ENCODE measurements at places on chromosomes 2 and 18. TPM values are rescaled to one million over a fixed set of nuclear protein-coding genes. Genes with fewer than 3 reads are reported as not detected.
A peak's percentile ranks its signal among the peaks of the same experiment; 100 is the strongest.

- no peak overlapping the region for H3K27ac ChIP-seq
- H3K4me1 ChIP-seq: peaks cover 87% of the 10 kb centered on the region
- no peak for DNase-seq
- H3K4me3 ChIP-seq: no peak overlapping the region
- no peaks in the 10 kb centered on the region for H3K36me3 ChIP-seq
- no peaks in the 10 kb centered on the region for H3K27me3 ChIP-seq
Observed at GRCh38 chr2:159096901-159097300, 128.5 kb downstream of the TANC1 start.

- H3K36me3 ChIP-seq: no peaks in the 10 kb centered on the region
- H3K27ac ChIP-seq: no peak overlapping the region
- H3K4me3 ChIP-seq: no peak overlapping the region
- no peaks in the 10 kb centered on the region for H3K4me1 ChIP-seq
- no peaks in the 10 kb centered on the region for H3K27me3 ChIP-seq
- DNase-seq: no peak
Observed at GRCh38 chr2:196660244-196660643, 20.7 kb downstream of the CCDC150 start.

GRCh38 chr2:196925768-196926561 is 542 bp downstream of the PGAP1 start:
- H3K36me3 ChIP-seq: no peaks in the 10 kb centered on the region
- H3K27me3 ChIP-seq: no peaks in the 10 kb centered on the region
- H3K4me3 ChIP-seq: peak overlapping the region; percentile 74
- H3K4me1 ChIP-seq: no peaks in the 10 kb centered on the region
- peak overlapping the region; percentile 92 for H3K27ac ChIP-seq
- DNase-seq: peak; percentile 27

DNA sequence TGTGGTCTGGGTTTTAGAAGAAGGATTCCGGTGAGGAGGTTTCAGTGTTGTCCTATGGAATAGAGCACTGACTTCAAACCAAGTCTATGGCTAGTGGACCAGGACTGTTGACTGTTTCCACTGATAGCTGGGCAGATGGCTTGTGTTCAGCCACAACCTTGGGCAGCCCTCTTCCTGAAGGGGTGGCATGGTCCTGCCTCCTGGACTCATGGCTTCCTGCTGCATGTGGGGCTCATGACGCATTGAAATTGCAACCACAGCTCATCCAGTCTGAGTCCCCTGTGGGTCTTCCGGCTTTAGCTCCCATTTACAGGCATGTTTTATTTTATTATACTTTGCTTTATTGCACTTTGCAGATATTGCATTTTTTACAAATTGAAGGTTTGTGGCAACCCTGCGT is 105.0 kb downstream of the B3GNT2 start:
- no peaks in the 10 kb centered on the region for H3K4me1 ChIP-seq
- no peaks in the 10 kb centered on the region for H3K36me3 ChIP-seq
- H3K27ac ChIP-seq: no peak overlapping the region
- no peaks in the 10 kb centered on the region for H3K27me3 ChIP-seq
- H3K4me3 ChIP-seq: no peak overlapping the region
- DNase-seq: no peak

Gene RNF149
- polyA plus RNA-seq: 20.6 TPM

Gene RUFY4
- not detected for polyA plus RNA-seq

Gene LRRTM4
- polyA plus RNA-seq: 0.15 TPM
